ENCODE measurements at places on chromosomes 6 and 20. TPM values are rescaled to one million over a fixed set of nuclear protein-coding genes. Genes with fewer than 3 reads are reported as not detected.

GRCh38 chr20:58603721-58604120 lies 47.4 kb upstream of the STX16 start:
- H3K27ac ChIP-seq: no peak overlapping the region
- DNase-seq: no peak
- no peaks in the 10 kb centered on the region for H3K4me1 ChIP-seq
- H3K4me3 ChIP-seq: no peak overlapping the region

DNA sequence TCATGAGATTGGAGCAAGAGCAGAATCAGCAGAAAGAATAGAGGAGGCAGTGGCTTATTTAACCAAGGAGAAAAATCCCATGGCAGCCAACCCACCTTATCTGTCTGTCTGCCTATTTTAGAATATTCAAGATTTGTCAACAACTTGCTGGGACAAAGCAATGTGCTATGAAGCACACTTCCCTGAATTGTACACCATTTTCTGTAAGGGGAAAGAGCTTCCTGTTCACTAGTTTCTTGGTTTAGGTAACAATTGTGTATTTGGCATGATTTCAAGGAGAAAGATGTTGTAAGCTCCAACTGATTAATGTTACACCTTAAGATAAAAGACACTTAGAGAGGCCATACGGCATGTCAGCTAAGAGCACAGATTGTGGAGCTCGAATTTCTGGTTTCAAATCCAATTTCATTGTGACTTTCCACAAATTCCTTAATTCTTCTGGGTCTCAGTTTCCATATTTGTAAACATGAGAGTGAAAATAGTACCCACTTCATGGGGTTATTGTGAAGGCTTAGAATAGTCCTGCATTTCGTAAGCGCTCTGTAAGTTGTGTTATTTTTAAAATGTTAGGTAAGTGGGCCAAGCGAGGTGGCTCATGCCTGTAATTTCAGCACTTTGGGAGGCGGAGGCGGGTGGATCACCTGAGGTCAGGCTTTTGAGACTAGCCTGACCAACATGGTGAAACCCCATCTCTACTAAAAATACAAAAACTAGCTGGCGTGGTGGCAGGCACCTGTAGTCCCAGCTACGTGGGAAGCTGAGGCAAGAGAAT lies 4.8 kb upstream of the MUC22 start:
- H3K27me3 ChIP-seq: no peaks in the 10 kb centered on the region
- H3K36me3 ChIP-seq: no peaks in the 10 kb centered on the region
- peak overlapping the region; percentile 43 for H3K27ac ChIP-seq
- DNase-seq: peak; percentile 75
- H3K4me1 ChIP-seq: no peaks in the 10 kb centered on the region

BPIFA1 gene
- not detected for total RNA-seq

DNA sequence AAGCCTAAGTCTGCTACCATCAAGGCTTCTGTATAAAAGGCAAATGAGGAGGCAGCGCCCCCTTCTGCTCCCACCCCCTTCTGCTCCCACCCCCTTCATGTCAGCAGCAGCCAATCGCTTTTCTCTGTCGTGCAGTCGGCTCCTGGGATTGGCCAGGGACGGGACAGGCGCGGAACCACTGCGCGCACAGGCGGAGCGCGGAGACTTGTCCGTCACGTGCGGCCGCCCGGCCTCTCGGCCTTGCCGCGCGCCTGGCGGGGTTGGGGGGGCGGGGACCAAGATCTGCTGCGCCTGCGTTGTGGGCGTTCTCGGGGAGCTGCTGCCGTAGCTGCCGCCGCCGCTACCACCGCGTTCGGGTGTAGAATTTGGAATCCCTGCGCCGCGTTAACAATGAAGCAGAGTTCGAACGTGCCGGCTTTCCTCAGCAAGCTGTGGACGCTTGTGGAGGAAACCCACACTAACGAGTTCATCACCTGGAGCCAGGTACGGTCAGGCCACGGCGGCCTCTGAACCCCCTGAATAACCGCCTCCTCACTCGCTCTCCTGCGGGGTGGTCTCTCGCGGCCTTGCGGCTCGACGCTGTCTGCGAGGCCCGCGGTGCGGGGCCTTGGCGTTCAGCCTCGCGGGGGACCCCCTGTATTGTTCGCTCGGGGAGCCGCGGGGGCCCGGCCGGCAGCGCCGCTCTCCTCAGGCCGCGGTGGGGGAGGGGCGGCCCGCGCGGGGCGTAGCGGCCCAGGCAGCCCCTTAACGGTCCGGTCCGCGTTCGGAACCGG lies at the start of gene HSF2:
Gene HSF2, plus strand, starts transcription at position 305 of the 773 bp plus-strand sequence. Its CDS starts 86 bp downstream, at position 391.
- no peaks in the 10 kb centered on the region for H3K36me3 ChIP-seq
- peaks cover 20% of the 10 kb centered on the region for H3K4me1 ChIP-seq
- H3K27me3 ChIP-seq: no peaks in the 10 kb centered on the region
- peak within 1 kb of the TSS; percentile 81 for H3K27ac ChIP-seq

PDE10A gene
- 6.0 TPM for total RNA-seq

KIAA0408 gene
- 55.0 TPM for total RNA-seq

- peaks cover 59% of the 10 kb centered on the region for H3K4me1 ChIP-seq
- peaks cover 76% of the 10 kb centered on the region for H3K36me3 ChIP-seq
- peak; percentile 89 for DNase-seq
- H3K4me3 ChIP-seq: no peak overlapping the region
- no peaks in the 10 kb centered on the region for H3K27me3 ChIP-seq
Measured at GRCh38 chr20:38152621-38153221, 12.3 kb downstream of the TGM2 start.

DNA sequence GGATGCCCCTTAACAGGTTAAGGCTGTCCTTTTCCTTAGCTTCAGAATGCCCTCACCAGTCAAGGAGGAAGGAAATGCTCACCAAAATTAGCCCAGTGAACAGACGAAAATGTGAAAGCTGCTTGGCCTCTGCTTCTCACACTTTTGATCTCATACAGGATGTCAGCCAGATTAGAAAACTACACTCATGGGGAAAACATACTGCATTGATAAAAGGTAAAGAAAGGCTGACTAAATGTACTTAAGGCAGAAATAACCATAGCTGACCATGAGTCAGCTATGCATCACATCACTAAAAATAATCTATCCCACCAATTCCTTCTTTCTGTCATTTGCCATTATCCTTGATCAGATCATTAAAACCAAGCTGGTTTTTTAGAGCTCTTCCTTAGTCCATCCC lies 198.4 kb upstream of the TENT5A start:
- no peaks in the 10 kb centered on the region for H3K4me1 ChIP-seq
- H3K4me3 ChIP-seq: no peak overlapping the region
- H3K27me3 ChIP-seq: no peaks in the 10 kb centered on the region
- DNase-seq: no peak

DNA sequence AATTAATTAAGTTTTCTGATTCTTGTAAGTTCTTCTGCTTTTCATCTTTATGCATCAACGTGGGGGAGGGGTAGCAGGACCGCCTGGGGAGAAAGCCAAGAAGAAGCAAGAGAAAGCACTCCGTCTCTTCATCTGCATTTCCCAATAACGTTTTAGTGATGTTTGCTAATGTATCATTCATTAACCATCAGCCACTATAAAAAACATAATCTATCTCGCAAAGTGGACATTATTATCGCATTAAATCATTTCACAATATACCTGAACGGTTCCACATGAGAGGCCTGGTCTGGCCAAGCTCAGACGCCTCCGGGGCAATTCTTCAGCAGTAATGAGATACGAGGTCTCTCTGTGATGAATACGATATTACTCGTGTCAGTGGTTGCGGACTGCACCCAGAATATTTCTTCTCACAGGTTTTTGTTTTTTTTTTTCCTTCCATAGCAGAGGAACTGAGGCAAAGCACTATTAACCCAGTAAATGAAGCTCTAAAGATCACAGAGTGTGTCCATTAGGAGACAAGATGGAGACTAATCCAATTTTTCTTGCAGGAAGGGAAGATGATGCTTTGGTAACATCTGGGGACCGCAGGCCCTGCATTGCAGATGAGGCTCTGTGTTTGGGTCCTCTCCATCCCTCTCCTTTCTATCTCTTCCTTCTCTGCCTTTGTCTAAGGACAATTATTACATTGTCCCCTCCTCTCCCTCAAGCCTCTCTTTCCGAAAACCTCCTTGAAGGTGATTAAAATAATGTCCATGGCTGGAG lies 156.1 kb downstream of the SLC35B3 start:
- H3K27me3 ChIP-seq: no peaks in the 10 kb centered on the region
- no peaks in the 10 kb centered on the region for H3K4me1 ChIP-seq
- H3K27ac ChIP-seq: no peak overlapping the region
- no peaks in the 10 kb centered on the region for H3K36me3 ChIP-seq
- H3K4me3 ChIP-seq: no peak overlapping the region
- no peak for DNase-seq

DNA sequence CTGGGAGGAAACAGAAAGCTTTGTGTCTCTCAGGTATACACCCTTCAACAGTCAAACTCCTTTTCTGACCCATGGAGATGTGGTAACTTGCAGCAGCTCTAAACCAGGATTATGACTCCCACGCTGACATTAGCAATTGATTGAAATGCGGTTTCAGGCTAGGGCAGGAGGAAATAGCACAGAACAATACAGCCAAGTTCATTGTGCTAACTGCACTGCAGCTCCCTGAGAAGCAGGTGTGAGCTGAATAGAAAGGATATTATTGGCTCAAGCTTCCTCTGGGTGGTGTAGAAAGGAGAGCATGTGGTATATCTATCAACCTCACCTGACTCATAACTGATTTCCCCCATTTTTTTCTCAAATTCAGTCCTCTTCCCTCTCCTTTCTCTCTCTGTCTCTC lies 612.3 kb upstream of the BTBD3 start:
- no peak overlapping the region for H3K4me3 ChIP-seq
- no peaks in the 10 kb centered on the region for H3K27me3 ChIP-seq
- no peak for DNase-seq
- no peaks in the 10 kb centered on the region for H3K4me1 ChIP-seq
- no peak overlapping the region for H3K27ac ChIP-seq

DNA sequence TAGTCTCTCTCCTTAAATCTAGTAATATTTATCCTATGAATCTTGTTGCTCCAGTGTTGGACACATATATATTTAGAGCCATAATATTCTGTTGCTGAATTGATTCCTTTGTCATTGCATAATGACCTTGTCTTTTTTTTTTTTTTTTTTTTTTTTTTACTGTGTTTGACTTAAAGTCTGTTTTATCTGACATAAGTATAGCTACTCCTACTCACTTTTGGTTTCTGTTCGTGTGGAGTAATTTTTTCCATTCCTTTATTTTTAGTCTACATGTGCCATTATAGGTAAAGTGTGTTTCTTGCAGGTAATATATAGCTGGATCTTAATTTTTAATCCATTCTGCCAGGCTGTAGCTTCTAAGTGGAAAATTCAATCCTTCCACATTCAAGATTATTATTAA lies 166.5 kb downstream of the GMDS start:
- no peaks in the 10 kb centered on the region for H3K4me1 ChIP-seq
- no peaks in the 10 kb centered on the region for H3K27me3 ChIP-seq
- no peak overlapping the region for H3K4me3 ChIP-seq

- H3K27me3 ChIP-seq: no peaks in the 10 kb centered on the region
- no peak for DNase-seq
- no peak overlapping the region for H3K4me3 ChIP-seq
- no peaks in the 10 kb centered on the region for H3K4me1 ChIP-seq
- H3K36me3 ChIP-seq: no peaks in the 10 kb centered on the region
Measured at GRCh38 chr6:473356-473755, 81.8 kb downstream of the IRF4 start.

DNA sequence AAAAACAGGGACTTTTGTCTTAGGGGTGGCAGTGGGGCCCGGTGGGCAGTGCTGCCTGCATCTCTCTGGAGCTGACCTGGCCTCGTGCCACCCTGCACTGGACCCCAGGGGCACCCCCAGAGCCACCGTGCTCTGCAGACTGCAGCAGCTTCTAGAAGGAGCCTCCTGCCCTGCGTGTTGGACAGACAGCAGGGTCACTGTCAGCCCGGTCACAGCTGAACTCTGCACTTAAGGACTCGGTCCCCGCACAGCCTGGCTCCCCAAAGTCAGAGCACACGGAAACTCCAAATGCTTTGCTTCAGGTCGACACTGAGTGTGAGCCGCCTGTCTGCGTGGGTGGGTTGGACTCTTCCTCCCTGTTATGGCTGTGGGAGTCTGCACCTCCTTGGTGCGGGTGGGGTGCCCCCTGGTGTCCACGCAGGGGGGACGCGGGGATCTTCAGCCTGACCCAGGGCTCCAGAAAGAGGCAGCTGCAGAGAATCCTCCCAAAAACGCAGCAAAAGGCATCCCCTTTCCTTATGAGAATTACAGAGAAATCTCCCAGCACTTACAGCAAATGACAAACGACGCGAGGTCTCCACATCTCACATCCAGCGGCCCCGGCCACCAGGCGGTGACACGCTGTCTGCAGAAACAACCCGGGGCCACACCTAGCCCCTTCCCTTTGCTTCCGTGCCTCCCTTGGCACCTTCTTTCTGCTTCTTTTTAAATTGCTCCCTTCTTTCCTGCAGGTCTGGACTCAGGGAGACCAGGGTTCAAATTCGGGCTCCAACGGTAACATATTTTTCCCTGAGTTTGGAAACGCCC lies 36.3 kb upstream of the DACT2 start:
- H3K4me3 ChIP-seq: no peak overlapping the region
- DNase-seq: peak; percentile 82
- H3K27ac ChIP-seq: no peak overlapping the region
- no peaks in the 10 kb centered on the region for H3K4me1 ChIP-seq

CDSN gene
- total RNA-seq: not detected

GRCh38 chr20:62437496-62437895 lies 10.2 kb upstream of the RBBP8NL start:
- no peaks in the 10 kb centered on the region for H3K36me3 ChIP-seq
- H3K27ac ChIP-seq: no peak overlapping the region
- H3K4me3 ChIP-seq: no peak overlapping the region
- no peaks in the 10 kb centered on the region for H3K27me3 ChIP-seq
- no peaks in the 10 kb centered on the region for H3K4me1 ChIP-seq
- DNase-seq: no peak

- no peaks in the 10 kb centered on the region for H3K27me3 ChIP-seq
- no peaks in the 10 kb centered on the region for H3K36me3 ChIP-seq
- DNase-seq: no peak
- H3K27ac ChIP-seq: no peak overlapping the region
Measured at GRCh38 chr20:44125332-44126127, 61.5 kb downstream of the JPH2 start.

- H3K27me3 ChIP-seq: peaks cover 18% of the 10 kb centered on the region
- H3K4me1 ChIP-seq: no peaks in the 10 kb centered on the region
- DNase-seq: no peak
- peak within 1 kb of the TSS; percentile 75 for H3K27ac ChIP-seq
- no peaks in the 10 kb centered on the region for H3K36me3 ChIP-seq
Measured at GRCh38 chr20:9068841-9069663, at the start of gene PLCB4. Gene PLCB4 (plus strand): TSS chr20:9069087. CDS start chr20:9307815, 238,728 bp downstream.

TUBB2B gene
- 0.46 TPM for total RNA-seq

SIGLEC1 gene
- 53.6 TPM for total RNA-seq

DNA sequence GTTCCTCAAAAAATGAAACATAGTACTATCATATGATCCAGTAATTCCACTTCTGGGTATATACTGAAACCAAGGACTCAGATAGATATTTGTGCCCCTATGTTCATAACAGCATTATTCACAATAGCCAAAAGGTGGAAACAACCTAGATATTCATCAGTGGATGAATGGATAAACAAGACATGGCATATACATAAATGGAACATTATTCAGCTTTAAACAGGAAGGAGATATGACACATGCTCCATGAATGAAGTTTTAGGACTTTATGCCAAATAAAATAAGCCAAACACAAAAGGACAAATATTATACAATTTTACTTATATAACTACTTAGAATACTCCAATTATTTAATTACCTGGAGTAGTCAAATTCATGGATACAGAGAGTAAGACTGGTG lies 16.4 kb downstream of the PLCB1 start:
- no peaks in the 10 kb centered on the region for H3K27me3 ChIP-seq
- no peaks in the 10 kb centered on the region for H3K36me3 ChIP-seq
- H3K4me1 ChIP-seq: peaks cover 5% of the 10 kb centered on the region

GRCh38 chr6:90121982-90122381 lies 174.7 kb downstream of the BACH2 start:
- no peak overlapping the region for H3K4me3 ChIP-seq
- no peak for DNase-seq
- H3K27me3 ChIP-seq: no peaks in the 10 kb centered on the region
- peaks cover 3% of the 10 kb centered on the region for H3K4me1 ChIP-seq
- no peaks in the 10 kb centered on the region for H3K36me3 ChIP-seq
- H3K27ac ChIP-seq: no peak overlapping the region

ARG1 gene
- total RNA-seq: 1.3 TPM
